ENCODE measurements at places on chromosomes 1 and 21.

DNA sequence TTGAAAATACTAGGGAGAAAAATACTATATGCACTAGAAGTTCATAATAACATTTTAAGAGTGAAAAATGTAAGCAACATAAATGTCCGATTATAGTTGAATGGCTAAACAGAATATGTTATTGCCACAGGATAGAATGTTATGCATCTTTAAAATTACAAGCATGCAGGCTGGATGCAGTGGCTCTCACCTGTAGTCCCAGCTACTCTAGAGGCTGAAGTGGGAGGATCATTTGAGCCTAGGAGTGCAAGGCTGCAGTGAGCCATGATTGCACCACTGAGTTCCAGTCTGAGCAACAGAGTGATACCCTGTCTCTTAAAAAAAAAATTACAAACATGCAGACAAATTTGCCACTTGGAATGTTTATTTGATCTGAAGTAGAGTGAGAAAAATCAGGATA lies 3.0 kb upstream of the BATF3 start:
- DNase-seq: no peak

DNA sequence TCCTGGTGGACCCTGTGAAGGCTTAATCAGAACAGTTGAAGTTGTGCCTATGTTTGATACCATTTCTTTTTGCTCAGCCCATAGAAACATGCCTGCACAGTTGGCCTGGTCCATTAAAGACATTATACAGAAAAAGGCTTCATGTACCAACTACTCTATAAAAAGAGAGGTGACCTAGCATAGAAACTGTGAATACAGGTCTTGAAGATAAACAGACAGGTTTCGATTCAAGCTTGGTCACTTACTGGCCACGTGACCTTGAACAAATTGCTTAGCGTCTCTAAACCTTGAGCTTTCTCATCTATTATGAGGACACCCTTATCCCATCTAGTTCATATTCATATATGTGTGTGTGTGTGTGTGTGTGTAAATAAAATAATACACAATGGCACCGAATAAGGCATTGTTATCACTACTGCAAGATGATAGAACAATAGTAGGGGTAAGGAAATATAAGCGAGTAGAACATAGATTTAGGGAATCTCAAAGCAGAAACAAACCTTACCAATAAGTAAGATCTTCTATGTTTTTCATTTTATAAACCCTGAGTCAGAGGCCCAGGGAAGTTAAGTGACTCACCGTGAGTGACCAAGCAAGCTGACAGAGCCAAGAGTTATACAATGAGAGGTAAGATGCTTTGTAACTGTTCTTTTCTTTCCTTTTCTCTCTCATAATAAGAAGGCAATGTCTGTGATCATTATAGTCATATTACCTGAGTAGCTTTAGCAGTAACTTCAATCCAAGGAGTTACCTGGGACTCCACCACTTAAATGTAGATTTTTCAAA lies 476.8 kb upstream of the DEPDC1 start:
- DNase-seq: no peak

DNA sequence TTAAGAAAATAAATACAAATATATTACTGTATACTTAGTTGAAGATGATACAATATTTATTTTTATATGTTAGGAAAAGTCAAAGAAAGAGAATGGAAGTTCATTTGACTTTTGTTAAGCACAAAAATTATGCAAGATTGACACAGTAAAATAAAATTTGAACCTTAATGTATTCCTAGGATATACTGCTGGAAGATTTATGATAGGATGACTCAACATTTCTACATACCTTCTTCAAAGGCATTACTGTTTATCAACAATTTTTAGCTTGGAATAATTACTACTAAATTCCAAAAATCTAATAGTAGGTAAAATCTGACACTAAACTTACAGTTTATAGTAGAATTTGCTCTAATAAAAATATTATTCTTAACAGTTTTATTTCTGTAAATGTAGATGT lies 257.3 kb upstream of the ADAMTS5 start:
- DNase-seq: no peak

DNA sequence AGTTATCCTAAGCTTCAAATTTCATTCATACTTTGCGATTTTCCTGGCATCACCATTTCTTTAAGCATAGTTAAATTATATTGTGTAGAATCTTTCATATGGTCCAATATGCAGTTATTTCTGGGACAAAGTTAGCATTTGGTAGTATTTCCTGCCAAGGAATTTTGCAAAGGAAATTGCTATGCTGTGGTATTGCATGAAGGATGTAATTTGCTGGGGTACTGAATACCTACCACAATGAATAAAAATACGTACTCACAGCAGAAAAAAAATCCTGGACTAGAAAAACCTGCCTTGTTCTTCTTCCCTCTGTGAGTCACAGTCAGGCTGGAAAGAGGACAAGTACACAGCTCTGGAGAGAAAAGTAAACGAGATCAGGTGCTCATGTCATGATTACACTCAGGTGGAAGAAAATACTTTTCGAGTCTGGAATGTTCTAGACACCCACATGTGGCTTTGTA lies 241.2 kb downstream of the PTBP2 start:
- no peak for DNase-seq

DNA sequence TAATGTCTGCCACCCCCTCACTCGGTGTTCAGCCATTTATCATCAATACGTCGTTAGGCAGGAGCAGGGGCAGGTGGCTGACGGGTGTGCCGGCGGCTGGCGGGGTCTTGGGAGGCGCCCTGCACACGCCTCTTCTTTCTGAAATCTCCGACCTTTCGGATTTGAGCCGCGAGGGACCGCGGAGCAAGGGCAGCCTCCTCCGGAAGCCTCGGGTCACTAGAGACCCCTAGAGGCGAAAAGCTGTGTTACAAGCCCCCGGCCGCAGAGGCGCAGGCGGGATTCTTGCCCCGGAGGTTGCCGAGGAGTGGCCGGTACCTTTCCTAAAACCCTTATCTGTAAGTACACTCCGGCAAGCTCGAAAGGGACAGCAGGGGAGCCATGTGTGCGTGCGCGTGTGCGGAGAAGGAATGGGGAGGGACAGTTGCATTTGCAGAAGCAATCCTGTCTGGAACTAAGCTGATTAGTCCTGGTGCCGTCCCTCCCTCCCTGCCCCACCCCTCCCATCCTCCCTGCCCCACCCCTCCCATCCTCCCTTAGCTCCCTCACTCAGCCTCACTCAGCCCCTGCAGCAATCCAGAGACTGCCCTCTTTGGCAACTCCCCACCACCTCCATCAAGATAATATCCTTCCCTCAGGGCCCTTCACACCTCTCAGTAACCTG lies 11.0 kb downstream of the BRINP2 start:
- no peak for DNase-seq

DNA sequence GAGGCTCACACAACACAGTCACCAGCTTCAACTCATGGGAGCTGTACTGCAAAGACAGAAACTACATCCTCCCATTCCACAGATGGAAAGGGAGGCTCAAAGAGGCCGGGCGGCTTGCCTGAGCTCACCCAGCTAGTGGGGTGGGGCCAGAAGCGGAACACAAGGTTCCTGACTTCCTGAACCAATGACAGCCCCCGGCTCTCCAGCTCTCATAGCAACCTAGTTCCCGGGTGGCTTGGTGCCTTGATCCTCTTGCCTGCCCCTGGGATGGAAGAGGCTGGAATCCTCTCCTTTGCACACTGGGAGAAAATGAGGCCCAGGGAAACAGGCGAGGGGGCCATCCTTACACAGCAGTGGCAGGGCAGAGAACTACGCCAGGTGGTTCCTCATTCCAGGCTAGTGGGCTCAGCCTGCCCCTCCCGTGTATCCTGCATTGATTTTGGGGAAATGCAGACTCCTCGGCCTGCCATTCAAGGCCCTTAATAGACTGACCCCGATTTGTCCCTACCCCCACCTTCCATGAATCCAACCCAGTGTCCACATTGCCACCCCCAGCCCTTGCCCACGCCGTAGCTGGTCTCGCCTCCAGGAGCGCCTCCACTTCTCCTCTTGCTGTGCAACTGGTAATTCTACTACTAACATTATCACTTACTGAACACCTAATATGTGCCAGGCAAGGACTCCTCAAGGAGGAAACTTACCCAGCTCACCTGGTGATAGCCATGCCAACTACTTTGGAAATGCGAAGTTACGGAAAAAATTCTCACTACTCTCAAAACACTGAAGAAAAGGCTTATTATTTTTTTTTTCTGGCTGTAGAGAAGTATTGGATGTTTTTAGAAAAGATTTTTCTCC lies 5.0 kb downstream of the RAP1GAP start:
- no peak for DNase-seq

GRCh38 chr21:33640697-33641351 lies 717 bp downstream of the CRYZL1 start:
- DNase-seq: no peak

DNA sequence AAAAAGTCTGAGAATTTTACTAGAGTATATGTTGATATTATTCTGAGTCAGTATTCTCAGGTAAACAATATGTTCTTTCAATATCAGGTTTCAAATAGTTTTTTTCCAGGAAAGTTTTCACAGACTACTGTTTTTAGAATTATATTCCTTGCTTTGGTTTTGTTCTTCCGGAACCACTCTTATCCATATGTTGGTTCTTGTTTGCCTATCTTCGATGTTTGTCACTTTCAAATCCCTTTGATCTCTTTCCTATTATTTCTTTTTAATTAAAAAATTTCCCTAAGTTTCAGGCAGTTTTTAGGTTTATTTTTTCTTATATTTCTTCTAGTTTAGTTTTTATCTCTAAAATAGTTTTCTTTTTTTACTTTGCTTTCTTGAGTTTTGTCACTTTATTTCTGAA lies 20.9 kb downstream of the NOS1AP start:
- DNase-seq: no peak

DNA sequence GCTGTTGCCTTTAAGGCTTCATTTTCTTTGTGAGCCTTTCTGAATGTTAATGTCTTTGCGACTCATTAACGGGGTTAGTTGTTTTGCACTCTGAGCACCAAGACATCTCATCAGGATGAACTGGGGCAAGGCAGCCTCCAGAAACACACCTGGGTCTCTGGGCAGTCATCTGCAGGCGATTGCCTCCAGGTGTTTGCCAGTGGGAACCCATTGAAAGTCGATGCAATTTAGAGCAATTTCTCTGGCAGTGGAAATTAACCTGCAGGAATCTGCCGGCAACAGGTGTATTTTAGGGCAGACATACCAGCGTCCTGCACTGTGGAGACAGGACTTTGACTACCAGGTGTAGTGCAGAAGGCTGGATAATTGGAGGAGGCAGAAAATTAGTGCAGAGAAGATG lies 661.0 kb upstream of the PTBP2 start:
- DNase-seq: no peak

DNA sequence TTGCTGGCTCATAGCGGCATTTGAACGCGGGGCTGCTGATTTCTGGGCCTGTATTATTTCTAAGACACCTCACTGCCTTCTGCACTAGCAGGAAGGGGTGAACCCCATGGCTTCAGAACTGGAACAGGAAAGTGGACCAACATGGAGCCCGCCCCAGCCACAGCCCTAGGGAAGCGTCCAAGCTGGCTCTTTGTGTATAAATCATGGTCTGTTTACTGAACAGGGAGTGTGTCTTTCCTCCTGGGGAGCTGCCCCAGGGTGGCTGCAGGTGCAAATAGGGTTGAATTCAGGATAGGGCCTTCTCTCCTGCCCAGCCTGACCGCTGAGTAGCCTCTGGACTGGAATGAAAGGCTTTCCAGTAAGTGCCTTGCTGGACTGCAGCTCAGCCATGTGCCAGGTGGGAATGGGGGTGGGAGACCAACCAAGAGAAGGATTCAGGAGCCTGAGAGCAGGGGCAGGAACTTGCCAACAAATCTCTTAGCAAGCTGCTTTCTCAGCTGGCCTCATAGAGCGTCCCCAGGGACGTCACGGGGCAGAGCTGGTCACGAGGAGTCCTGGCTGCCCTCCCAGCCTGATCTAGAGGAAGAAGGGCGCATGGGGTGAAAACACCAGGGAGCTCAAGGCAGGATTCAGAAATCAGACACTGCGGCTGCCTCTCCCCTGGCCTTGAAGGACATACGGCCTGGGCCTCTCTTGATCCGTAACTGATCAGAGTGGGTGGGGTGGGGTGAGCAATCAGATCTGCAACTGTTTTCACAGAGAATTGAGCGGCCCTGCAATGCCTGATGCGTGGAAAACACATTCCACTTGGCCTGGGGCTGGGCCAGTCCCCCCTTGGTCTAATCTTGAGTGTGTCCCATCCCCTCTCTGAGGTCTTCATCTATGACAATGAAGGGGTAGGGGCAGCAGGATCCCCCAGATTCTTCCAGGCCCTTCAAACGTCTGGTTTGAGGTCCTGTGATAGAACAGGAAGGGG lies 56.5 kb upstream of the SELENON start:
- DNase-seq: no peak

- DNase-seq: no peak
These were observed 43.4 kb downstream of the SHCBP1L start for GRCh38 chr1:182909578-182909977.

DNA sequence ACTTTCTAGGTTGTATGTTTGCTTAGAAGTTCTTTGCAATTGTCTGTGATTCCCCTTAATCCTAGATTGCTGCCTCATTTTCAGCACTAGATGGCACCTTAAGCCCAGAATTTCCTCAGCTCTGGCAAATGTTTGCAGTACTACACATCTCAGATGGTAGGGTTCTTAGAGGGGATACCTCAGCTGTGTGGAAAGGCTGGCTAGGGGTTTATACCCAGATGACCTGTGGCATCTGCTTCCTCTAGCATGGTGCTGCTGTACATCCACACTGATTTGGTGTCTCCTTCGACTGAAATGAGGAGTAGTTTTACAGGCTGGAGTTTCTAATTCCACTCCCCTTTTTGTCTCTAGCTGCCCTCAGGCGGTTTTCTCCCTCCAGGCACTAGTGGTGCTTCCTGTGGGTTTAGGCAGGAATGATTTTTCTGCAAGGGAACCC lies 23.5 kb downstream of the ASB17 start:
- no peak for DNase-seq

DNA sequence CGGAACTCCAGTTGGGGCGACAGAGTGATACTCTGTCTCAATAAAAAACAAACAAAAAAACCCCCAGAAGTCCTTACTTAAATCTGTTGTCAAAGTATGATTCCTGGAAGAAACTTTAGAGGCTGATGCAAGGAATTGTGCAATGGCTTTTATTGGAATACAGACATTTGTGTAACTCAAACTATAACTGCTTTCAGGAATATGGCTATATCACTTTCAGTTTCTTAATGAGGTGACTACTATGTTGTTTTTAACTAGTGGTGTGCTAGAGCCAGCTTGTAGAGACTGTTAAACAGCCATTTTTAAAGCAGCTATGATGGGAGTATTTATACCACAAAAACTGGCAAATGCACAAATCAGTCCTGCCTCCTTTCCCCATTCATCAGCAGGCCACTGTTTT lies 22.7 kb upstream of the DNAJC28 start:
- DNase-seq: no peak

- no peak for DNase-seq
These were observed 55.6 kb downstream of the SSX2IP start for GRCh38 chr1:84634536-84635205.

Data from T-helper 22 cell (primary cell).